ENCODE measurements at places on chromosomes 16 and 17.

GRCh38 chr16:13856811-13857511, 63.0 kb upstream of the ERCC4 start:
- no peak for DNase-seq

DNA sequence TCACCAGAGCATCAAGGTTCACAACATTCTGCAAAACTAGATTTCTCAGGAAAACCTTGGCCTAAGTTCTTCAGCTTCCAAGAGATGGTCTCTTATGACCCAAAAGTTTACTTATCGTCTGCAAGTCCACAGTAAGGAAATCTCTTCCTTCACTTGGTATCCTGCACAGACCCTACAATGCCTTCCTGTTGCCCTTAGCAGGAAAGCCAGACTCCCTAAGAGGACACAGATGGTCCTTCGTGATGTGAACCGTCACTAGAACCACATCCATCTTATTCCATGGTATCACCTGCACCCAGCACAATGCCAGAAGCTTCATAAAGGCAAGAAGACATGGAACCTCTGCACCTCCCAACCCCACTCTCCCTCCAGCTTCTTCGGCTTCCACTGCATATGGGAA, 34.1 kb downstream of the CMC2 start:
- no peak for DNase-seq

GRCh38 chr16:16133943-16134604, 89.2 kb downstream of the ABCC6 start:
- DNase-seq: no peak

GRCh38 chr16:28534542-28535373, 4.0 kb downstream of the NUPR1 start:
- peak; percentile 16 for DNase-seq

GRCh38 chr16:58614860-58615259, 14.8 kb downstream of the CNOT1 start:
- no peak for DNase-seq

- DNase-seq: peak; percentile 47
These were observed 1.2 kb downstream of the OR1F1 start for GRCh38 chr16:3188925-3189825.

GRCh38 chr17:50660042-50660886, 25.6 kb downstream of the ABCC3 start:
- no peak for DNase-seq

- no peak for DNase-seq
These were observed 20.2 kb downstream of the MBTPS1 start for GRCh38 chr16:84096447-84097005.

GRCh38 chr16:21600031-21600773, 825 bp downstream of the METTL9 start:
- peak; percentile 1 for DNase-seq

DNA sequence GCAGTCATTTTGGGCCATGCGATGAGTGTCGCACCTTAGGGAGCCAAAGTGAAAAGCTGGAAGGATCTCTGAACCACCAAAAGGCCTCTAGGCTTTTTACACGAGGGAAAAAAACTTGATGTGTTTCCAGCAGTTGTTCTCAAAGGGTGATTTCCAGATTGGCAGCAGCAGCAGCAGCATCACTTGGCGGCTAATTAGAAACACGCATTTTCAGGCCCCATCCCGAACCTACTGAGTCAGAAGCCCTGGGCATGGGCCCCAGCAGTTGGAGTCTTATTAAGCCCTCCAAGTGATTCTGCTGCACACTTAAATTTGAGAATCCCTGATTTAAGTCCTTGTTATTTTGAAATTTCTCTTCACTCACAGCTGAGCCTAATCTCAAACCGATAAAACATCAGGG, 25.3 kb upstream of the PYY start:
- DNase-seq: no peak

- no peak for DNase-seq
These were observed 400.9 kb upstream of the CDH5 start for GRCh38 chr16:65965628-65966027.

DNA sequence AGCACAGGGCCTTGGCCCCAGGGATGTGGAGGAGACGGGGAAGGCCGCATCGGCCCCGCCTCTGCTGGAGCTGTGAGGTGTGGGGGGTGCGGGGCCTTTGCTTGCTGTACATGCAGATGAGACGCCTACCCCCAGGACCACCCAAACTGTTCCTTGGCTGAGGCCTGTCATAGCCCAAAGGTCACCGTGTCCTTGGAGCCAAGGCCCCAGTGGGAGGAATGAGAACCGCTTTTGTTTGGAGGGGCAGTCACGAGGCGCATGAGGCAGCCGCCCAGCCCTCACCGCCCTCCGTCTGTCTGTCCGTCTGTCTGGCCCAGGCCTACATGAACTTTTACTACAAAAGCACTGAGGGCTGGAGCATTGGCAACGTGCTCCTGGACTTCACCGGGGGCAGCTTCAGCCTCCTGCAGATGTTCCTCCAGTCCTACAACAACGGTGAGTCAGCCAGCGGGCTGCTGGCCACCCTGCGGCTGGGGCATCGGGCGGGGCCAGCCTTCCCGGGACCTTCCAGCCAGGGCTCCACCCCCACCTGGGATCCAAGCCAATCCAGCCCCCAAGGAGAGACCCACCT, 8.8 kb downstream of the TAX1BP3 start:
- DNase-seq: no peak

All from CD8-positive, alpha-beta T cell (primary cell).